Cardiac septum (tissue), 1 donor: ENCODE measurements at places on chromosomes 4 and X.

- no peak for DNase-seq
These were observed 168.9 kb downstream of the CBR4 start for GRCh38 chr4:168841000-168841671.

GRCh38 chrX:122421434-122422121, 762.5 kb upstream of the GRIA3 start:
- no peak for DNase-seq

- DNase-seq, result no peak
These were observed 94.8 kb upstream of the ELOVL6 start for GRCh38 chr4:110292994-110293744.

- DNase-seq, result no peak
These were observed 856.8 kb downstream of the STIM2 start for GRCh38 chr4:27717431-27717755.

- no peak for DNase-seq
These were observed 88.9 kb upstream of the CITED1 start for GRCh38 chrX:72394518-72395170.

- DNase-seq, result no peak
These were observed 158.8 kb downstream of the ATP10D start for GRCh38 chr4:47643845-47644244.

DNA sequence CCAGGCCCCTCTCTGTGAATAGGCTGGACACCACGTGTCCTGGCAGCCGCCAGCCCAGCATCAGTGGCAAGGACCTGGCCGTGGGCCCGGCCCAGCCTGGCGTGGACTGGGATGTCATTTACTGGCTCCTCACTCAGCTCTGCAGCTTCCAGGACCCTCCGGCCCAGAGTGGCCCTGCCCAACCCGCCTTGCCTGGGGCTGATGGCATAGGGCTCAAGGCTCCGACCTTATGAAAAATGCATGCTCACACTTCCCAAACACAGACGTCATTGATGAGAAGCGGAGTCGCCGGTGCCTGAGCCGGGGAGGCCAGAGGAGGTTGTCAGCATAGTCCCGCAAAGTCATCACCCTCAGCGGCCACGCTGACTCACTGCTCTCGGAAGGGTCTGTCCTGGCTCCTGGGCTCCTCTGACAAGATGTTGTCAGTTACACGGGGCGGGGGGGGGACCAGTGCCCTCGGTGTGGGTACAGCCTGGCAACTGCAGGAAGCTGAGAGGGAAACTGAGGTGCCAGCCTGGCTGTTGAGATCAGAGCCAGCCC, 14.3 kb downstream of the CFAP99 start:
- DNase-seq, result no peak

DNA sequence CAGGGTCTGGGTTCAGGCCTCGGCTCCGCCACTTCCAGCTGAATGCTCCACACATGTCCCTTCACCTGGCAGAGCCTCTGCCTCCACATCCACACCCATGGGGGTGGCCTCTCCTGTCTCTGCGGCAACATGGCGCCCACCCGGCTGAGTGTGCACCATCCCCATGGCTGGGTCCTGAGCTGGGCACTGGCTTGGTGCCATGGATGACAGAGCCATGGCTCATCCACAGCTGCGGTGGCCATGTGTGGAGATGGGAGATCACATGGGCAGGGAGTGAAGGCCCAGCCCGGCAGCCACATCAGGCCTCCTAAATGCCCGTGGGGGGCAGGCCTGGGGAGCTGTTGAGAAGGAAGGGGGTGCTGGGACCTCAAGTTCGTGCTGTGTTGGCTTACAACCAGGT, 213.7 kb downstream of the AFAP1 start:
- no peak for DNase-seq

DNA sequence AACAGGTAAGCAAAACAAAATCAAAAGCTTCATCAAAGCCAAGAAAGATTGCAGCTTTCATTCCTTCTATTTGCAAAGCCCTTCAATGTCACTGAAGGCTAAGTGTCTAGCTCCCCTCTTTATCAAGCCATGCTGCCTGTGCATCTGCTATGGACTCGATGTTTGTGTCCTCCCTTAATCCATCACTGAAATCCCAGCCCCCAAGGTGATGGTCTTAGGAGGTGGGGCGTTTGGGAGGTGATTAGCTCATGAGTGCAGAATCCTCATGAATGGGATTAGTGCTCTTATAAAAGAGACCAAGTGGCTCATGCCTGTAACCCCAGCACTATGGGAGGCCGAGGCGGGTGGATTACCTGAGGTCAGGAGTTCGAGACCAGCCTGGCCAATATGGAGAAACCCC, 6.9 kb upstream of the TRIM2 start:
- no peak for DNase-seq

- no peak for DNase-seq
These were observed 6.8 kb downstream of the NKX6-1 start for GRCh38 chr4:84492290-84492689.

DNA sequence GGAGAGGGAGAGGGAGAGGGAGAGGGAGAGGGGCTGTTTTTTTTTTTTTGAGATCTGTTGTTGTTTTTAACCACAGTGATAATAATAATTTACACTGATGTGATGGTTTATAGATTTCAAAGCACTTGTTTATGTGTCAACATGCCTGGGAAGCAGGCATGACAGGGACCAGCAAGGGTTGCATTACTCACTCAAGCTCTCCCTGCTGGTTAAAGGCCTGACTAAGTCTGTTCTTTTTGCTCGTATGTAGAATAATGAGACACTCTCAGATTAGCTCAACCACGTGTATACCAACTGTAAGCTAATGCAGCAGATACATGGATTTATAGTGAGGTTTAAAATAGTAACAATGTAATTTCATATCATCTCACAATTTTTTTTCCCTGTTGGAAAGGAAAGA, 134.6 kb upstream of the BOD1L1 start:
- no peak for DNase-seq

GRCh38 chrX:351736-352135, 33.1 kb upstream of the GTPBP6 start:
- DNase-seq, result no peak

DNA sequence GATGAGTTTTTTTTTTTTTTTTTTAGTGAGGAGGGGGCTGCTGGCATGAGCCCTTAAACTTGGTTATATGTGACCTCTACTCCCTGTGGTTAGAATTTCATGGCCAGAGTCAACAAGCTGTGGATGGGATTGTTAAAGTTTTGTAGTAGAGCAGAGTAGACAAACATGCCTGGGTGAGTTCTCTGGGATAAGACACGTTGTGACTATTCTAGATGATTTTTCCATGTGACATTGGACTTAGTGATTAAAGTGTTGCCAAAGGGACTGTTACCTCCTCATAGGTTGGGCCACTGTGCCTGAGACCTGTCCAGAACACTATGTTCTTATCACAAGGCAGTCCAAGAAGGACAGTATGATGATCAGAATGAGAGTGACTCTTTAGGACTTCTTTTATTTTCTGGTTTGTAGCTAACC, 28.8 kb upstream of the ALB start:
- DNase-seq, result no peak

GRCh38 chr4:23978002-23978401, 88.2 kb upstream of the PPARGC1A start:
- no peak for DNase-seq

GRCh38 chrX:52031371-52031770, 37.6 kb downstream of the MAGED4B start:
- no peak for DNase-seq

DNA sequence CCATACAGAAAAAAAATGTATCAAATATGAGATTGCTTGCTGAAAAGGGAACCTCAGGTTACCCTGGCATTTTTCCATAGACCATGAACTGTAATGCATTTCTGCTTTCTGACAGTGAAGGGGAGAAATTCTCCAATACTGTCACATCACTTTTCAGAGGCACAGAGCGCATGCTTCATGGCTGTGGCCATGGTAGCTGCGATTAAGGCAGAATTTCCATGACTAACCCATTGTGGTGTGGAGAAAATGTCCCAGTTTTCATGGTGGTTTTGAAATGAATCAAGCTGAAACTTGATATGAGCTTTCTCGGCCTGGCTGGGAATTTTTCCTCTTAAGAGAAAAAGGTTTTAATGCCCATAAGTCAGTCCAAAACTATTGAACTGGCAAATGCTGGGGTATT, 39.5 kb upstream of the MAP3K15 start:
- peak; percentile 17 for DNase-seq

DNA sequence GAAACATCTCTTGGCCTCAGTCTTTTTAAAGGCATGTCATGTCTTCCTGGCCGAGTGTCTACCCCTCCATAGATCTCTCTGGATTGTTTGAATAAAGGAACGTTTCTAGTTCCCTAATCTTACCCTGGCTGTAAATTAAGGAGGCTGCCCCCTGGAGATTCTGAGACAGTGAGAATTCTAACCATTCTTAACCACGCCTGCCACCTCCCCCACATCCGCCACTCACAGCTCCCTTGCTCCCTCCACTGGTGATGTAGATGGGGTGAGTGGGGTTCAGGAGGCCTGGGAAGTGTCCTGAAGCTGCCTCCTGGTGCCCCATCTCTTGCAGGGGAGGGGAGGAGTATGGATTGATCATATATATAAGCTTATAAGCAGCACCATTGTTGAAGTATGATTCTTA, 48.0 kb upstream of the TRIM2 start:
- DNase-seq, result no peak

- no peak for DNase-seq
These were observed 103.2 kb downstream of the HMX1 start for GRCh38 chr4:8768357-8768999.

GRCh38 chrX:144730471-144730870, 516.8 kb upstream of the SPANXN1 start:
- no peak for DNase-seq

GRCh38 chrX:108199691-108200090, 108.1 kb downstream of the ATG4A start:
- no peak for DNase-seq

- no peak for DNase-seq
These were observed 19.3 kb upstream of the CLNK start for GRCh38 chr4:10703766-10704429.

DNA sequence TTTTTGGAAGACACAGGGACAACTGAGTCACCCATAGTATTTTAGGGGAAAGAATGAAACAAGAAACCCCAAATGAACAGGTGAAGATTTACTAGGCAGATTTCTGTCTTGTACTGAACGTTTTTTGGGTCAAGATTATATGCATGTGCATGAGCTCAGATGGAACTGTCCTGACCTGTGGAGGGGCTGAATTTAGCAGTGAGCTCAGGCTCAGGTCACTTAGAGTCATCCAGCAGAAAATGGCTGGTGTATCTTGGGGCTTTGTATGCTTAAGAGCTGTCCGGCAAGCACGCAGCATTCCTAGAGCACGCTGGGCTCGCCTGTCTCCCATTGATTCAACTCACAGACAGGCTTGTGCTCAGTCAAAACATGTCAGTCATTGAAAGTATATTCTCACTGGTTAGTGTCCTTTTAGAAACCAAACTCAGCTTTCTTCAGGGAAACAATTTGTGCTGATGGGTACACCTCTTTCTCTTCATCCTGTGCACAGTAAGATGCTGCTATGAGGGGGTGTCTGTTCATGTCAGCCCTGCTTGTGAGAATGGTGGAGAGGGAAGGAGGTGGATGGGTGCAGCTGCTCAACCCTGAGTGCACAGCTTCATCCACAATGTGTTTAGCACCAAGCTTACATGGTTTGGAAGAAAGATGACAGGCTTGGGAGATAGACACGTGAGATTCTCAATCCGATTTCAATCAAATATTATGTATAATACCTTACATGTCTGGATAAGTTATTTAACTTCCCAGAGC, 47.5 kb upstream of the PDLIM3 start:
- DNase-seq, result no peak

GRCh38 chr4:3436798-3437581, 4.8 kb upstream of the HGFAC start:
- no peak for DNase-seq

DNA sequence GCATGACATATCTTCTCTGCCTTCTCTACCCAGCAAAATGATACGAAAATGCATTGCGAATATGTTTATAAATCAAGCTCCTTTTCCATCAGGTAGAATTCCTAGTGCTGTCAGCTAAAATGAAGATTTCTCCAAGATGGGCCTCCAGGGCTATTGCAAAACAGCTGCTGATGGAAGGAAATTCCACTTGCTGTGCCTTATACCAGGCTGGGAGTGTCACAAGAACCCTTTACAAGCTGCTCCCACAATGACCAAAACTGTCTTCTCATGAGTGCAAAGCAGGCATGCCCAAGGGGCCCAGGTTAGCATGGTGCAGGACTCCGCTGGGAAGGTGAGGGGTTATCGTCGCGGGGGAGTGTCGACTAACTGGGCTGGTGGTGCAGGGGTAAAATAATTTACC, 8.7 kb downstream of the HNRNPH2 start:
- no peak for DNase-seq

DNA sequence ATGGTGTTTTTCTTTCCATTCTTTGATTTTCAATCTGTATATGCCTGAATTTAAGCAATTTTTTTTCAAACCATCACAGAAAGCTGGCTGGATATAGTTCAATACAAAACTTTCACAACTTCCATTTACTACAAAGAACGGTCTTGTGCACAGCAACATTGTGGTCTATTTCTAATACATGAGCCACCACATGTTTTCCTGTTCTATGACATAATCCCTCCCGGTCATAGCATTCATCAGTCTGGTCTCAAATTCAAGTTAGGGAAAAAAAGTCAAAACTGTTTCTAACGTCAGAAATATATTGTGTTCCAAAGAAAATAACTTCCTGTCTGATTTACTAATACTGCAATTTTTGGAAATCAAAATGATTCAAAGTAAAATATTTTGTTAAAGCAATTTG, 7.5 kb upstream of the CXCL6 start:
- no peak for DNase-seq

DNA sequence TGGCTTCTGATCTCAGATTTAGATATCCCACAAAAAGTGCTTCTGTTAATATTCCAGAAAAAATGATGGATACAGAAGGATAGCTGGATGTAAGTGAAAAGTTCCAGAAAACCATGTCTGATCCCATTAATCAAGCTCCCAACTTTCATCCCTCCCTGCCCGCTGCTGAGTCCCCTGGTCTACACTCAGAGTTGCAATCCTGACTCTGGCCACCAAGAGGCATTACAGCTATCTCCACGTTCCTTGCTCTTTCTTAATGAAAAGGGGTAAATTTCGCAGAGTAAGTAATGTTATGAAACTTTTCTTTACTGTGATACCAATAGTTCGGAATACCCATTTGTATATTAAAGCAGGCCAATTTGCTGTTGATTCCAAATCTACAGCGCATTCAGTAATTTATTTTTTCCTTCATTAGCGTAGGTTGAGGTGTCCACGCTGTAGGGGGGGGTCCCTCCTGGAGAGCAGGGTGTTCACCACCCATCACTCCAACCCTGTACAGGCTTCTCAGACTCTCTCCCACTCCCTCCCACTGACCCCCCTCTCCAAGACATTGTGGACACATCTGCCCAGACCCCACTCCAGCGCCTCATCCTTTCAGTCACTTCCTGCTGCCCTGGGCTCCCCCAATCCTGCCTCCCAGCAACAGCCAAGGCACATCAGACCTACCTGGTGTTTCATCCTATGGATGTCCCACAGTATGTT, 55.1 kb downstream of the RAB40A start:
- no peak for DNase-seq

GRCh38 chr4:17309567-17310268, 202.2 kb downstream of the QDPR start:
- DNase-seq, result no peak

DNA sequence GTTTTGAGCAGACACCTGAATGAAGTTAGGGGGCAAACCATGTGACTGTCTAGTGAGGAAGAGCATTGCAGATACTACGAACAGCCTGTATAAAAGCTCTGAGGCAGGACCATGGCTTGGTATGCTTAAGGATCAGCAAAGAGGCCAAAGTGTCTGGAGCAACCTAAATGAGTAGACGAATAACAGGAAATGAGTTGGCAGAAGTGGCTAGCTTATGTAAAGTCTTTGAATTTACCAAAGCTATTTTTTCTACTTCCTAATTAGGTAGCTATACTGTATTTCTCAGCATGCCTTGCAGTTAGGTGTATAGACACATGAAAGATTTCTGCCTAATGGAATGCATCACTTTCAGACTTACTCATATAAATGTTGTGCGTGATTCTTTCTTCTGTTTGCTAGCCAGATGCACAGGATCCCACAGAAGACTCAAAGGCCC, 9.3 kb upstream of the GPRIN3 start:
- no peak for DNase-seq
